Lower leg skin (tissue), 4 donors: ENCODE measurements at places on chromosomes 6 and 20. TPM values are rescaled to one million over a fixed set of nuclear protein-coding genes. Genes with fewer than 3 reads are reported as not detected.

DNA sequence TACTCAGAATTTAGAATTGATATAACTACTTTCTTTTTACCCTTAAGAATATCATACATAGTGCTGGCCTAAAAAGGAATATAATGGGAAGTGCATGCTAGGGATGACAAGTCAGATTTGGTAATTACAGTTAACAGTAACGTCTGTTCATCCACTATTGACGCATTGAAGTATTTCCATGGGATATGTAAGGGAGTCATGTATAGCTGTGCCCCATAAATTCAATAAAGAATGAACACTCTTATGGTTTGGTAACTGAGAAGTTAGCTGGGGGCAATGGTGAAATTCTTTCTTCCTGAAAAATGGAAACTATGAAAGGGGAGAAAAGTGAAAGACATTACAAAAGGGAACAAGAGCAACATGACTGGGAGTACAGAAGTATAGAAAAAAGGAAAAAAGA, 2.6 kb upstream of the COL19A1 start:
- DNase-seq, result no peak

Gene RIMS4
- total RNA-seq, result 0.12 TPM

GRCh38 chr6:35626401-35626800, 62.3 kb downstream of the FKBP5 start:
- DNase-seq, result no peak

- no peak for DNase-seq
Measured at GRCh38 chr6:74070091-74070490, 374.1 kb downstream of the CD109 start.

DNA sequence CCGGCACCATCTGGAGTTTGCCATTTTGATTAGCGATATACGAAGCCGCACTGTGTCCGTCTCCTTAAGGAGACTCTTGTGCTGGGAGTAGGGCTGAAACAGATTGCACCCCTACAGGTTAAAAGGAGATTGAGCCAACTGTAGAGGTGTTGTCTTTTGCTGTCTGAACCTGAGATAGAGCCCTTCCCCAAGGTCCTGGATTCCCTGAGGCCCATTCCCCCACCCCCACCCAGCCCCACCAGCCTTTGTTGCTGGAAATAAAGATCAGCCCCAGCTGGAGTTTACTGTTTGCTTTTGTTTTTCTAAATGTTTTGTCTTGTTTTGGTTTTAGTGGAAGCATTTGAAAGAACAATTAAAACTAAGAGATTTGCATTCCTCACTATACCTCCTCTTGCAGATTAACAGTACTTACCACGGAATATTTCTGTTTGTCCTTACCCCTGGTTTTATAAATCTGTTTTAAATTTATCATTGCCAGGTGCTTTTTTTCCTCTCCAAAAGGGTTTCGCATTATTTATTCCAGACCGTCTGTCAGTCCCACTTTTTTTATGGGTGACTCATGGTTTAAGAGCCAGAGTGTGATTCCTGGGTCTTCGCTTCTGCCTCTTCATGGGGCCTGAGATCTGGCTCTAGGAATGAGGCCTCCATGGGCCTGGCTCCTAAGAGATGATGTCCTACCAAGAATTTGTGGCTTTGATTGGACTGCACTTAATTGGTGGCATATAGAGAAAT, 169.2 kb downstream of the DTNBP1 start:
- DNase-seq, result no peak

- DNase-seq, result no peak
Measured at GRCh38 chr6:7324520-7324919, 11.5 kb upstream of the SSR1 start.

Gene GPR6
- not detected for total RNA-seq

GRCh38 chr6:138533667-138534066, 34.4 kb upstream of the NHSL1 start:
- no peak for DNase-seq

DNA sequence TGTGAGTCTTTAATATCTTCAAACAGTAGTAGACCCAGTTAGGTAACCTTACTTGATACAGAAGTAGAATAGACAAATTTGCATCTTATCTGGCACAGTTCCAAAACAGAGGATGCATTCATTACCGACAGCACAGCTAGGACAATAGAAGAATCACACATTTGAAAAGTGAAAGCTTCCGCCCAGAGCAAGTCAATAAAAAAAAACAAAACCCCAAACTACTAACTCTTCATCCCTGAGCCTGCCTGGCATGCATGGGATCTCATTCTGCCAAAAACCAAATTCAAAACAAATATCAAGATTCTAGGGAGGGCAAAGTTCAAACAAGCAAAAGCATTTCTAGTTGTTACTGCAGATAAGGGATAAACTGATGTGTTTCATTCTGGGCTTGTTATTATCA, 235.4 kb downstream of the BTBD9 start:
- DNase-seq, result no peak

GRCh38 chr6:149114167-149114566, 203.3 kb upstream of the TAB2 start:
- DNase-seq, result no peak

- no peak for DNase-seq
Measured at GRCh38 chr6:94389218-94389617, 969.9 kb upstream of the EPHA7 start.

Gene CDH22
- 1.8 TPM for total RNA-seq

Gene CLIC5
- 1.9 TPM for total RNA-seq

GRCh38 chr6:20569000-20569610, 34.8 kb downstream of the CDKAL1 start:
- DNase-seq, result no peak

- no peak for DNase-seq
Measured at GRCh38 chr6:16545382-16545781, 215.9 kb downstream of the ATXN1 start.

DNA sequence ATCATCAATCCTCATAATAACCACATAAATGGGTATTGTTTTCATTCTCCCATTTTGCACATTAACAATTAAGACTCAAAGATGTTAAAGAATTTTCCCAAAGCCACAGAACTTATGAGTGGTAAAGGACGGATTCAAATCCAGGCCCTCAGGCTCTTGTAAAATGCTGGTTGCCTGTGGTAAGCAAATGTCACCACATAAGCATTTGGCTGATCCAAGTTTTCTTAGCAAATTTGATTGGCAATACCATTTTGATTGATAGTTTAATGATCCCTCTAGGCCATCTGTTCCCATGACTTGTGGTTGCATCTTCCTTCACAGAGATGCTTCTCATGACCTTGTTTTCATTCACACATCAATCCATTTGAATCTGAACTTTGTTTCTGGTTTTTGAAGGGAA, 252.0 kb upstream of the RIN2 start:
- no peak for DNase-seq

Gene AIF1
- 13.7 TPM for total RNA-seq

Gene CD24
- 60.9 TPM for total RNA-seq

DNA sequence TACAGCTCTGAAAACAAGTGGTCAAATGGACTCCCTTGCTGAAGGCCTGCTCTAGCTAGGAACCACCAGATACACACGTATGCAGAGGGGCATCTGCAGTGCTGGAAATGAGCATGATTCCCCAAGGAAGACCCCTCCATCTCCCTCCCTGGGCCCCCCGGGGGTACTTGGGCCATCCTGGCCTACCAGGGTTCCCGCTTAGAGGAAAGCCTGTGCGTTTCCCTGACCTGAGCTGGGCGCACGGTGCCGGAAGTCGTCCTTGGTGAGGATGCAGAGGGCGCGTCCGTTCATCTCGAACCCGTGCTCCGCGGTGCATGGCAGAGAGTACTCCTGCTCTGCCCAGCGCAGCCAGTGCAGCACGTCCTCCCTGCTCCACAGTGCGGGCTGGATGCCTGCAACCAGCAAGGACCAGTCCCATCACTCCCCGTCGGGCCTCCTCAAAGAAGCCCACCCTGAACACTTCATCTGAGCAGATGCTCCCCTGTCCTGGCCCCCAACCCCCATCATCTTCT, 11.8 kb downstream of the ETV7 start:
- no peak for DNase-seq

Gene CAP2
- 2.3 TPM for total RNA-seq

Gene RIPOR3
- total RNA-seq, result 1.8 TPM

GRCh38 chr6:158413028-158413427, 100.8 kb downstream of the TULP4 start:
- no peak for DNase-seq

DNA sequence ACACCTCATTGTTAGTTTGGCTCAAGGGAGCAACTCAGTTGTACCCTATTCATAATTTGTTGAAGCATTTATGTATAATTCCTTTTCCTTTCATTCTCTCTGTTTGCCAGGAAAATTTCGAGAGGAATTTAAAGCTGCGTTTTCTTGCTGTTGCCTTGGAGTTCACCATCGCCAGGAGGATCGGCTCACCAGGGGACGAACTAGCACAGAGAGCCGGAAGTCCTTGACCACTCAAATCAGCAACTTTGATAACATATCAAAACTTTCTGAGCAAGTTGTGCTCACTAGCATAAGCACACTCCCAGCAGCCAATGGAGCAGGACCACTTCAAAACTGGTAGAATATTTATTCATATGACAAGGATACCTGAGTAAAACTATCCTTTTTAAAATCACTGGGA, 45.2 kb upstream of the GFRAL start:
- DNase-seq, result no peak

Gene TMC2
- total RNA-seq, result not detected

DNA sequence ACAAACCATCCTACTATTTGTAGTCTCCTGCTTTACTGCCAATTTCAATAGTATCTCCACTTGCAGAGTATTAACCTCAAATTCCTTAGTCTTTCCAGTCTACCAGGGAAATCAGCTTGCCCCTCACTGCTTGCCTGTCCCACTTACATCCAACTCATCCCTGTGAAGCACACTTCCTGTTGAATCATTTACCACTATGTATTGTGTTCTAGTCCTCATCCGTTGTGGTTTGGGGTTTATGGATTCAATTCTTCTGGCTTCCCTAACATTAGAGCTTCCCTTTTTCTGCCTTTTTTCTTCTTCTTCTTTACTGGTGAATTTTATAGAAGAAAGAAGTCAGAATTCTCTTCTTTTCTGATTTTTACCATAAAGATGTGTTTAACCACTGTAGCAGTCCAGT, 5.1 kb upstream of the TXLNB start:
- no peak for DNase-seq

Gene CEP162
- total RNA-seq, result 3.6 TPM

DNA sequence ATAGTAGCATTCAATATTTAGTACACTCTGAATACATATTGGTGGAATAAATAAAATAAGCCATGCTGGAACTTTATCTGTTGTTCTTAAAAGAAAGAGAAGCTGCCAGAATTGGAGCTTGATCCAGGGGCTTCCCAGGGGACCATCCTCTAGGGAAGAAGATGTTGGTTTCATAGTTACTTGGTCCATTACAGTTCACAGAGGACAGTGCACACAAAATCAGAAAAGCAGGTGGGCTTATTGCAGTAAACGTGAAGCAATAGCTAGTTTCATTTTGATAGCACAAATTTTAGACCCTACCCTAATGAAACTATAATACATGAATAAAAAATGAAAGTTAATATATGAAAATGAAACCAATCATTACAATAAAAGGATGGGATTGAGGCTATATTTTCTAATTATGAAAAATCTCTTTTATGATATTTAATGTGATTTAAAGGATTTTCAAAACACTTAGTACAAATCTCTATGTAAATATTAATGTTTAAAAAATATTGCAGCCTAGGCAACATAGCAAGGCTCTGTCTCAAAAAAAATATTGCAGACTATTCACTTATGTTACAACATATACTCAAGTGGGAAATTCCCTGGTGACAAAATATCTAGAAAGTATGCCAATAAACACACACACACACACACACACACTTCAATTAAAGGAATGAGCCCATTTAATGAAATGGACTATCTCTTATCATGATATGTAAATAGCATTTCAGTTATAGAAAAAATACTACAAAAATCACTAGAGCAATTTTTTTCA, 227.0 kb upstream of the MARCKS start:
- no peak for DNase-seq

DNA sequence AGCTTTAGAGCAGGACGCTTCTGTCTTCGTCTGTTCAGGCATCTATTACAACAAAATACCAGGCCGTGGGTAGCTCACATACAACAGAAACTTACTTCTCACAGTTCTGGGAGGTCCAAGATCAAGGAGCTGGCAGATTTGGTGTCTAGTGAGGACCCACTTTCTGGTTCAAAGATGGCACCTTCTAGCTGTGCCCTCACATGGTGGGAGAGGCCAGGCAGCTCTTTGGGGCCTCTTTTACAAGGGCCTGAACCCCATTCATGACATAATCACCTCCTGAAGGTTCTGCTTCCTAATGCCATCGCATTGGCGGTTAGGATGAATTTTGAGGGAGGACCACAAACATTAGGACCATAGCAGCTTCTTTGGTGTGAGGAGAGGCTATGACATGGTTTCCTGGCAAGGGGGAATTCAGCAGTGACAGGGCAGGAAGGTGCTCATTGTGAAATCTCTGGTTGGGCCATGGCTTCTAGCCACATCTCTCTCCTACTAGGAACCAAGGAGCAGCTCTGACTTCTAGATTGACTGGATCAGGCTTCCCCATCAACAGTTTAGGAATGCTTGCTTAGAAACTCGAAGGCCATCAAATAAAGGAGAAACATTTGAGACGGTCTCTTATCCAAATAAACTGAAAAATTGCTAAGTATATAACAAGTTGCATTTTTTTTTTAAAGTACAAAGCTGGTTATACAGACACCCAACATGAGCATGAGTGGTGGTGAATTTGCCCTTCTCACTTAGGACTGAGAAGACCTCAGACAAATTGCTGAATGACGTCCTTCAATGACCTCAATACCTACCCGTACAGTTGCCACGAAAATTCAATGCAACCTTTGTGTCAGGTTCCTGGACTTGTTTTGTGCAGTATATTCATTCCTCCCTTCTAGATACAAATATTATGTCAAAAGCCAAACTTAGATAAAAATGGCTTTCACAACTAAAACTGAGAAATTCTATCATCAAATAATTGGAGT, 140.7 kb downstream of the ZDHHC14 start:
- DNase-seq, result no peak

GRCh38 chr6:11298651-11299420, 66.4 kb upstream of the NEDD9 start:
- DNase-seq, result no peak

Gene TUBB2B
- 14.6 TPM for total RNA-seq

DNA sequence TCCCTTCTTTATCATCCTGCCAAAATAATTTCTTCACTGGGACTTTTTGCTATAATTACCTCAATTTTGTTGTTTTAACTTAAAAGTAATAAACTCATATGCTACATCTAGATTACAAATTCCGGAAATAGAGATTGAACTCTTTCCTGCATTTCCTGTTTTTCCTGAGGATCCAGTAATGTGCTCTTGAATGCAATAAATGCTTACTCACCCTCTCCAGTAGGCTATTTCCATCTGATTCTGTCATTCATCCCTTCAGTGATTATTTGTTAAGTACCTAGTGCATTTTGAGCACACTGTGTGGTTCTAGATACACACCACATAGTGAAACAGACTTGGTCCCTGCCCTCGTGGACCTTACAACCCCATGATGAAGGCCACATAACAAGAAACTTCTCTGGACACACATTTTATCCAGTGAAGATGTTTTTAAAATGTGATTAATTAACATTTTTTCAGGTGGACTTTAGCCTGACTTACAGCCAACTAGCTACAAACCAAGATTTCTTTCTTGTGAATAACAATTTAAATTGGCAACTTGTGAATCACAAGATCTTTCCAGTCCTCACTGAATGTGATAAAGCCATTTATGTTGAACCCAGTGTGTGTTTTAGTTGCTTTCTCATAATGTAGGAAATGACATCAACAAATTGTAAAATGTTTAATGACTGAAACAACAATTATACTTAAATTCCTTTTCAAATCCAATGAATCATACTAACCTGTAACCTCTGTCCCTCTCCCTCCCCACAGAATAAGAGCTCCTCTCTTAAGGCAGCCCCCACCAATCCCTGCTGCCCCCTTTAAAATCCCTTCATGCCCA, 272.3 kb downstream of the KHDC1L start:
- DNase-seq, result no peak
